ENCODE measurements at places on chromosomes 2 and 18. TPM values are rescaled to one million over a fixed set of nuclear protein-coding genes. Genes with fewer than 3 reads are reported as not detected.

- no peak for DNase-seq
These were observed 491.8 kb downstream of the TXNL1 start for GRCh38 chr18:56146565-56146964.

GRCh38 chr2:217121565-217121964, 261.7 kb upstream of the TNP1 start:
- no peak for DNase-seq

GRCh38 chr2:8421658-8422449, 260.0 kb upstream of the ID2 start:
- DNase-seq = no peak

DNA sequence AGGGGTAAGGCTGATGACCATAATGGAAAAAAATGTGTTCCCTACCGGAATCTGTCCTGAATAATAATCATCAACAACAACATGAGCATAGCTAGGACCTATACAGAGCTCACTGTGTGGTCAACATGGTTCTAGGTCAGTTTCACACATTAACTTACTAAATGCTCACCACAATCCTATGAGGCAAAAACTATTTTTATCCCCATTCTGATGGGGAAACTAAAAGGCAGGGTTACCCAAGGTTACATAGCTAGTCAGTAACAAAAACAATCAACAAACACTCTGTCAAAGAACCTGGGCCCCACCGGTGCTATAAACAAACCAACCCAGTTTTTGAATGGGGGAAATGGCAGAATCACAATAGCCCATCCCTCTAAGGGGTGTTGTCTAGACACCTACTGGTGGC, 40.1 kb downstream of the AOX1 start:
- DNase-seq = no peak

GRCh38 chr2:191262436-191262835, 17.2 kb downstream of the MYO1B start:
- DNase-seq = no peak

DNA sequence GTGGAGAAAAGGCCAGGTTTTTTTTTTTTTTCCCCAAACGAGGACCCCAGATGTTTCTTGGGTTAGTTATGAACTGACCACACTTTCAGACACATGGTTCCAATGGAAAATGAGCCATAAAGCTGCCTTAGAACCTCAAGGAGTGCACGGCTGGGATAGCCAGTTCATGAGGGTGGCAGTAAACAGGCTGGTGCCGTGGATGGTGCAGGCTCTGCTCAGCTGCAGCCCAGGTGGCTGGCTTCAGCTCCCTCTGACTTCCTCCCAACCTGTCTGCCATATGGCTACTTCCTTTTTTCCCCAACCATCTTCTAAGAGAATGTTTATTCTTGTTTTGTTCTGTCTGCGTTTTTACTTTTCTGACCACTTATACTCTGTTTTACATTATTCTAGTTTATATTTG, 109.8 kb upstream of the LMAN1 start:
- DNase-seq = no peak

DNA sequence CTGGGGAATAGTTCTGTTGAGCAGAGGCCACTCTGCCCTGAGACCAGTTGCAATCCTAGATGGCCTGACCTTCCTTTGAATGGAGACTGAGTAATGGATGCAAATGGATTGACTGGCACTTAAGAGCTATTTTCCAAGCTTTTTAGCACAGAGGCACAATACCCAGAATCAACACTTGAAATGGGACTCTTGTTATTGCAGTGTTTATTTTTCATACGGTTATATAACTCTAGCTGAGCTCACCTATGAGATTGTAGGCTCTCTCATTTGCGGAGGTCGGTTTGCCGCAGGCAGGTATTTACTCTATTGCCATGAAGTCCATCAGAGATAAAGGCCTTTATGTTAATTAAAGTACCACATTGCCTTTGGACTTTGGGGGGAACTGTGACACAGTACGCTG, 422.3 kb upstream of the CELF4 start:
- no peak for DNase-seq

DNA sequence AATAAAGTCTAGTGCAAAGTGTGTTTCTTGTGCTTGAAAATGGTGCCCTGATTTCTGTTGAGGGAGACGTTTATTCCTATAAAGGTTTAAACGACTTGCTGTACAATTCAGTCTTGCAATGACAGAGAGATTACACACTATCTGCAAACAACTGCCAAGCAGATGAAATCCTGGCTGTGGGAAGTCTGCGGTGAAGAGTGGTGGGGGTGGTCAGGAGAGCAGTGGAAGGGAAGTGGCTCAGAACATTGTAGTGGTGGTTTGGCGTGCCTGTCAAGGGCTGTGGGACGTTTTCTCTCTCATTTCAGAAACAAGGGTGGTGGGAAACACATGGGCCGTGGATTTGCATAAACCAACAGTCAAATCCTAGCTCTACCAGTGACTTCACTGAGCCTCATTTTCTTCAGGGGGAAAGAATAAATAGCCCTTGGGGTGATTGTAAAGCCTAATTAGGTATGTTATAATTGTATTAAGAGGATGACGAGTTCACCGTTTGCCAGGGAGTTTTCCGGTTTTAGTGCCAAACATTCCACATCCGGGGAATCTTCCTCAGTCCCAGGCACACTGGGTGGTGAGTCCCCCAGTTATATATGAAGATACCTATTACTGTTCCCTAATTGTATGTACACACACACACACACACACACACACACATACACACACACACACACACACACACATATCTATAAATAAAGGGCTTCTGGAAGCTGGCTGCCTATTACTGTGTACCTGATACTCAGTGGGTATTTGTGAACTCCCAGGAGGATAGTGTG, 115.0 kb downstream of the SPTBN1 start:
- no peak for DNase-seq

GRCh38 chr2:96225016-96225533, 16.4 kb upstream of the STARD7 start:
- no peak for DNase-seq

DNA sequence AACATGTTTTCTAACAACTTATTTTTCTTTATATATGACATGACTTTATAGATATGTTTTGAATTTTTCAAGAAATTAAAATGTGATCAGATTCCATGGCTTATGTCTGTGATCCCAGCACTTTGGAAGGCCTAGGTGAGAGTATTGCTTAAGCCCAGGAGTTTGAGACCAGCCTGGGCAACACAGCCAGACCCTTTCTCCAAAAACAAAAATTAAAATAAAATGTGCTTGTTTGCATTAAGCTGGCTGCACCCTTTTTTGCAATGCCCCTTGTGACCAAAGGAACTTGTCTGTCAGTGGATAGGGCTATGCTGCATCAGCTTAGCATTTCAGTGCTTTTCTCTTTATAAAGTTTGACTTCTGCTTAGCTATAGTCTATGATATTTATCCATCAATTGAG, 2.3 kb upstream of the INO80D start:
- DNase-seq = no peak

DNA sequence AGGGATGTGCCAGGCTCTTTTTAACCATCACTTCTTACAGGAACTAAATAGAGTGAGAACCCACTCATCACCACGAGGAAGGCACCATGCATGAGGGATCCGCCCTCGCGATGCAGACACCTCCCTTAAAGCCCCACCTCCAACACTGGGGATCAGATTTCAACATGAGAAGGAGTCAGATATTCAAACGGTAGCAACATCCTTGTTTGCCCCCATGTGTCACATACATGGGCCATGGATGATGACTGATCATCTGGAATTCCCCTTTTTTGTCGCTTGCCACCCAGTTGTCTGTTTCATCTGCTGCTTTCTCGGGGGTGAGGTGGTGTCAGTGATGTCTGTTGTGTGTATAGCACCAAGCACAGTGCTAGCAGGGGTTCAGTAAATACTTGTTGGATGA, 57.9 kb downstream of the NCK2 start:
- no peak for DNase-seq

The CHRNG gene
- 106 TPM for polyA plus RNA-seq

The SPDYA gene
- 1.5 TPM for polyA plus RNA-seq

The NOSTRIN gene
- 18.4 TPM for polyA plus RNA-seq

The MC2R gene
- polyA plus RNA-seq = 0.37 TPM

The ANKRD30BL gene
- polyA plus RNA-seq = 0.12 TPM

The PDE11A gene
- 0.81 TPM for polyA plus RNA-seq
